ENCODE measurements at places on chromosomes 4 and X.

- no peak for DNase-seq
Observed at GRCh38 chrX:9087271-9088040, 53.5 kb upstream of the FAM9B start.

DNA sequence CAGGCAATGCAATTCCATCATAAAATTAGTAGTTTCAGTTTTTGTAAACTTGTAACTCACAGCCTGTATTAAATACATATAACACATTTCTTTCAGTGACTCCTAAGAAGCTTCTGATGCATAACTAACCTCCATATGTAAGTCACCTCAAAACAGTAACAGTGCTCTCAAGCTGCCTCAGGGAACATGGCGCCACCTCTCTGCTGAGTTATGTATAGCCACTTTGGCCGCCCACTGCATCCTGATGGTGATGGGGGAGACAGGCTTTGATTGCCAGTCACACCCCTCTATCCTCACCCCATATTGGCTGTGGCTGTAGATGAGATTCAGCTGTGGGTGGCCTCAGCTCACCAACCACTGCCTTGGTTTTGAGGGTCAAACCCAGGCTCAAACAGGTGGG, 54.3 kb downstream of the LRBA start:
- no peak for DNase-seq

DNA sequence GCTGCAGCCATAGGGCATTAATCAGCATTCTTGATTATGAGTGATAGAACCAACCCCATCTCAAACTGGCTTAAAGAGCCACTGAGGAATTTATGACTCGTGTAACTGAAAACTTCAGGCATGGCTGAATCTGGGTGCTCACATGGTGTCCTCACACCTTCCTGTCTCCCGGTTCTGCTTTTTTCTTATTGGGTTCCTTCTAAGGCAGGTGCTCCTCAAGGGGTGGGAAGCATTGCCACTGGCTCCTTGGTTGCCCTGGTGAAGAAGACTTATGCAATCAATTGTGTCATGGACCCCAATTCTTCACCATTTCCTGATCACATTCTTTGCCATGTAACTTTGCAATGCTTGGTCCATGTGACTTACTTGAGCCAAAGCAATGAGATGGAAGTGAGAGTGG, 4.3 kb upstream of the ZCCHC4 start:
- no peak for DNase-seq

GRCh38 chrX:71367396-71367795, 1.2 kb downstream of the TAF1 start:
- no peak for DNase-seq

DNA sequence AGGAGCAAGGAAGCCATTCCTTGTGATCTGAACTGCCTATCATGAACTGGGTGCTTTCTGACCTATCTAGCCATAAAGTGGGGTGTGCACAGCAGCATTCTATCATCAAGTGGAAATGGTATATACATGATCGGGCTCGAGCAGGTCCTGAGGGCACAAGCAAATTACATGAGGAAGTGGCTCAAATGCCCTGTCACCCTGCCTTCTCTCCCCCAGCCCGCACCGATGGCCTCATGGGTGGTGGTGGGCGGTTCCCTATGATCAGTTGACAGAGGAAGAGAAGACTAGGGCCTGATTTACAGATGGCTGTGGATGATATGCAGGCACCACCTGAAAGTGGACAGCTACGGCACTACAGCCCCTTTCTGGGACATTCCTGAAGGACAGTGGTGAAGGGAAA, 46.3 kb upstream of the BCLAF3 start:
- DNase-seq = no peak

DNA sequence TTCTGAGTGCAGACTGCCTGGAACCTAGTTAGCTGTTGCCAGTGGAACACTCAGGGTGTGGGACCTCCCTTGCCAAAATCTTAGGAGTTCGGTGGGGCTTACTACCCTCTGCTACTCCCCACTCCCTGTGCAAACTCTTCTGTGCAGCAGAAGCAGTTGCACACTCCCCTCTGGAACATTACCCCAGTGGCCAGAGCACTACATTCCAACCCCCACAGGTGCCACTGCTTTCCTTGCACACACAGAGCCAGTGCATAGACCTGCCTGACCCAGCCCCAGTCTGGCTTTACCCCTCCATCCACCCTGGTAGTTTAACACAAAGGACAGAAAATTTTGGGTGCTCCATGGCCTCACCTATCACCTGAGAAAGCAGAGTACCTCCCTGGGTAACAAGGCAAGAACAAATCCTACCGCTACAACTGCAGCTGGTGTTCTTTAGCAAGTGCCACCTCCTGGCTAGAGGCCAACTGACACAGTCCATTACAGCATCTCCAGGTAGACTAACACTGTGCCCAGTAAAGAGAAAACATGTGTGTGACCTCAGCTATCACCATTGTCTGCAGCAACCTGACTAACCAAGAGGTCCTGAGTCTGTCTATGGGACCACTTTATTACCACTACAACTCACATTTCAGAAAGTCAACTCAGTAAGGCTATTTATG, 11.5 kb upstream of the RASSF6 start:
- no peak for DNase-seq

GRCh38 chr4:103934178-103934789, 214.5 kb upstream of the TACR3 start:
- no peak for DNase-seq

DNA sequence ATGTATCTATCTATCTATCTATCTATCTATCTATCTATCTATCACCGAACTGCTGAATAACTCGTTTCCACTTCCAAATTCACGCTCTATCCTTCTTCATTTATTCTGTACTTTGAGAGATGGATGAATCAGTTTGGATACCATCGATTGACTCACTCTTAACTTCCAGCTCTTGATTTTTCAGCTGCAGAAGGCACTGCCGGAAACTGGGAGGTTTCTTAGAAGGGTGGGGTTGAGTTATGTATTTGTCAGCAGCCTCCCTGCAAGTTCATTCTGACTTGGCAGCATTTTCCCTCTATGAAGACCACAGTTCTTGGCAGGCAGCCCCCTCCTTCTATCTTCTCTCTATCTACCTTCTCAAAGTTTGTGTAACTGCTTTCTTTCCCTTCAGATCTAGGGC, 112.0 kb upstream of the MAGEB18 start:
- no peak for DNase-seq
